ENCODE measurements at places on chromosomes 6 and 20. TPM values are rescaled to one million over a fixed set of nuclear protein-coding genes. Genes with fewer than 3 reads are reported as not detected.

The POU5F1 gene
- not detected for total RNA-seq

The SMOC2 gene
- 0.22 TPM for total RNA-seq

The MYLK2 gene
- total RNA-seq = not detected

The HSF2 gene
- 14.7 TPM for total RNA-seq

The RSPO4 gene
- not detected for total RNA-seq

The ADTRP gene
- 2.8 TPM for total RNA-seq

The LY6G6F gene
- total RNA-seq = not detected

The PRKN gene
- total RNA-seq = not detected

The TRIM31 gene
- total RNA-seq = not detected

The TRIM40 gene
- not detected for total RNA-seq

The ELOVL4 gene
- total RNA-seq = 3.3 TPM

The MOXD1 gene
- 25.2 TPM for total RNA-seq

The JAG1 gene
- total RNA-seq = 18.4 TPM

The TENT5A gene
- 64.1 TPM for total RNA-seq

The AKAP7 gene
- 4.4 TPM for total RNA-seq

The TPX2 gene
- total RNA-seq = 123 TPM

The MRPS10 gene
- 59.3 TPM for total RNA-seq

The GRIK2 gene
- total RNA-seq = 0.44 TPM

The XRN2 gene
- total RNA-seq = 99.1 TPM

The TGM3 gene
- total RNA-seq = not detected

The HCK gene
- not detected for total RNA-seq

The KCNG1 gene
- 61.6 TPM for total RNA-seq

The TSHZ2 gene
- under 0.01 TPM for total RNA-seq

The OTOR gene
- total RNA-seq = not detected

The GPR63 gene
- 0.22 TPM for total RNA-seq

The LY6G5B gene
- total RNA-seq = 5.2 TPM

The MAK gene
- not detected for total RNA-seq

The MACROD2 gene
- 0.88 TPM for total RNA-seq

The SDCBP2 gene
- total RNA-seq = 2.2 TPM

The VARS2 gene
- 24.8 TPM for total RNA-seq

The LGSN gene
- total RNA-seq = not detected

The CHMP4B gene
- 61.7 TPM for total RNA-seq

Data from placental pericyte (primary cell).